AG09319 (cell line): ENCODE measurements at places on chromosomes 12 and 14.

DNA sequence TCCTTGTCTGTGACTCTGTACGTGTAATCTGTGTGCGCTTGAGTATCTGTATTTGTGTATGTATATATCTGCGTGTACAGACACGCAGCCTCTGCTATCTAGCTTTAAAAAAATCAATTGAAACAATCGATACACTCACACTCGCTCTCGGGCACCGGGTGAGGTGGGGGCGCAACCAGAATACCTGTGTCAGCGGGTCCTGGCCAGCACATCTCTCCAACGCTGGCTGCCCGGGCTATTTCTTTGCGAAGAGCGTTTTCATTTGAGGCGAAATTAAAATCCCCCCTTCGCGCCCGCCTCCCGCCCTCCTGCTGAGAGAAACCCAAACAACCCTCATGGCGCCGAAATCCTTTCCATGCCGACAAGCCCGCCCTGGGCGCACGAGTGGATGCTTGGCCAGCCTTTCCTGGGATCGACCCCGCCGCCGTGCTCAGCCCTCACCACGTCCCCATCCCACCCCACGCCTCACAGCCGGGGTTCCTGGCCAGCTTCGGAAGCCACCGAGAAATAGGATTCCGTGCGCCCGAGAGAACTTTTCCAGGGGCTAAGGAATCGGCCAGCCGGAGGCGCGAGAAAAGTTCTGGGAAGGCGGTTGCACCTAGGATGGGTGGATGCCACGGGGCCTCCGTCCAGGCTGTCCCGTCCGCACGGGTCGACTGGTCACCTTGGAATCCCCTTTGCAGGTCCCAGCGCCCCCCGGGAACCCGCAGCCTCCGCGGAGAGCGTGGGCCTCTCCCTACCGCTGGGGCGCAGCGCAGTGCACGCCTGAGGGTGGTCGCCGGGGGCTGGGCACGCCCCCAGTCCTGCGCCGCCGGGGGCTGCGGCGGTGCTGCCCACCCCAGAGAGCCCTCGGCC lies 1.0 kb downstream of the ZDHHC22 start:
- no peak for DNase-seq

GRCh38 chr14:69005432-69006148 lies 26.5 kb upstream of the ACTN1 start:
- DNase-seq = peak; percentile 72

DNA sequence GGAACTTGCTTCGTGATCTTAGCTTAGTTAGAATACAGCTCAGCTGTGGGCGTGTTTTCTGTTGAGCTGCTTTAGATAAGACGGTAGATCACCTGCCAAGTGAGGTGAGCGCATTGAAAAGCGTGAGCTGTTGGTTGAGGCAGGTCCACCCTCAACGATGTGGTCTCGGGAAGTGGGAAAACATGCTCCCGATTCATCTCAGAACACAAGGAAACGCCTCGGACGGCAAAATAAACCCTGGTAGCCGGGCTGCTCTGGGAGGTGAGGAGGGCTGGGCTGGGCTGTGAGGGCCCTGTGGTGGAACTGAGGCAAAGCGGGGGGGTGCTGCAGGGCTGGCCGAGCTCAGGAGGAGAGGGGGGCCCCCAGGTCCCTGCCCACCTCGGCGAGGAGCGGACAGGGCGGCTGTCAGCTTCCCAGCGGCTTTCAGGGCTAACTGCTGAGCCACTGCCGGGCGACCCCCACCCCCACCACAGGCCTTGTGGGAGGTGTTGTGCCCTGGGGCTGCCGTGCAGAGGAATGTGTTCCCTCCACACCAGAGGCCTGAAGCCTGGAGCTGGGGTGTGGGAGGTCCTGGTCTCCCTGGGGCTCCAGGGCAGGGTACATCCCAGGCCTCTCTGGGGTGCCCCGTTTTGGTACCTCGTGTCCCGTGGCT lies 30.7 kb downstream of the NOC4L start:
- no peak for DNase-seq

GRCh38 chr14:68474741-68475140 lies 318.1 kb downstream of the ZFP36L1 start:
- no peak for DNase-seq

DNA sequence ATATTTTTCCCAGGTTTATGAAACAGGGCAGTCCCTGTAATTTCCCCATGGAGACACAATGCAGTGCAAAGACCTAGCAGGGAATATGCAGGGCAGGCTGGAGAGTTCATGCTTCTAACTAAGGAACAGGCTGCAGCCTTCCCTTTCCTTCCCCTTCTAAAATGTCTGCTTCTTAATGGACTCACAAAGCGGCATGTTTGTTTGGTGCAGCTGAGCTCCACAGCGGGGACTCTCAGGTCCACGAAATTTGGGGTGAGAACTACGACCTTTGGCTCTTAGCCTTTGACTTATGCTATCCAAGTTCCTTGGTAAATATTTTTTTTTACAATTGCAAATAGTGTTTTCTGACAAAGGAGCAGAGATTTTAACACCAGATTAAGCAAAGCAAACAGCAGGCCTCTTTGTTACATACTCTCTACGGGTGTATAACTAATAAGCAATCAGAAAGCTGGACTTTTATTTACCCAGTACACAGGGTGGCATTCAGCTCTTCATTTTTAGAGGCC lies 323.6 kb downstream of the ZFP36L1 start:
- DNase-seq = no peak

DNA sequence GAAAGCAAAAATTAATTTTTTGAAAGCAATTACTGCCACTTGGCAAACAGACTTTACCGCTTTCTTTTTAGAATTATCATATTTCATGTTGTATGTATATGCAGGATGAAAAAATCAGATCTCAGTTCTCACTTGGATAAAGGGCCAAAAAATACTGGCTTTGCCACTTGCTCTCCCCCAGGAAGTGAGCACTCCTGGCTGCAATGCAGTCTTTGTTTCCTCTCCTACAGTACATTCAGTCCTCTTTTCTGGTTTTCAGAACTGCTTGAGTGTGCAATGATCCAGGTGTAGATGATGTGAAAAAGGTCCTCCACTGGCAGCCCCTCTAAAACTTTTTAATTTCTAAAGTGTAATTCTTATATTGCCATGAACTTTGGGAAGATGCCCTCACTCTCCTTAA lies 183.4 kb downstream of the SLC25A21 start:
- DNase-seq = no peak

DNA sequence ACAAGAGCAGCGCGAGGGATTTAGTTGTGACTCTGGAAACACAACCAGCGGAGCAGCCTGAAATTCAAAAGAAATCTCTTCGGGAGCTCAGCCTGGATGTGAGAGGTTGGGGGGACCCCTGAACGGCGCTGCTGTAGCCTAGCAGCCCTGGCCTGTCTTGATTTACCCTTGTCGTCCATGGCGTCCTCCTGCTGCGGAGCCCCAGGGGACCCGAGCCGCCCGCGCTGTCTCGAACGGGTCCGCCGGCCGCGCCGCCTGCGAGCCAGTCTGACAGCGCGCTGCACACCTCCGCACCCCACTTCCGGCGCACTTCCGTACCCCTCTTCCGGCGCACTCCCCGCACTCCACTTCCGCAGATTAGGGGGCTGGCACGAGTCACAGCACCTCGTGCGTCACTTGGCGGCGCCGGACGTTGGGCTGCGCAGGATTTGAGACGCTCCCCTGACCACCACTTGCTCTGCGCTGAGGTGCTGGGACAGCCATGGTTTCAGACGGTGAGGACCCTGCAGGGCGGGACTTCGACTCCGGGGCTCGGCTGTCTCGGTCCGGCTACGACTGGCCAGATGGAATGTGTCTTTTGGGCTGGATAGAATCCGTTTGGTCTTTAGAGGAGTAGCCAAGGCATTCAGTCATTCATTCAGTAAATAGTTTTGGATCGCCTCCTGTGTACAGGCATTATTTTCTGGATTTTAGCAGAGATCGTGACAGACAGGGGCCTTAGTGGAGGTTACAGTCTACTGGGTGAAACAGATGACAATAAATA lies at the start of the genes EIF2B1 and GTF2H3:
Gene EIF2B1, minus strand, starts transcription at position 308 of the 763 bp plus-strand sequence. Its CDS starts 129 bp downstream, at position 179.
Gene GTF2H3, plus strand, starts transcription at position 451 of the 763 bp plus-strand sequence. Its CDS starts 31 bp downstream, at position 482.
- peak; percentile 85 for DNase-seq

DNA sequence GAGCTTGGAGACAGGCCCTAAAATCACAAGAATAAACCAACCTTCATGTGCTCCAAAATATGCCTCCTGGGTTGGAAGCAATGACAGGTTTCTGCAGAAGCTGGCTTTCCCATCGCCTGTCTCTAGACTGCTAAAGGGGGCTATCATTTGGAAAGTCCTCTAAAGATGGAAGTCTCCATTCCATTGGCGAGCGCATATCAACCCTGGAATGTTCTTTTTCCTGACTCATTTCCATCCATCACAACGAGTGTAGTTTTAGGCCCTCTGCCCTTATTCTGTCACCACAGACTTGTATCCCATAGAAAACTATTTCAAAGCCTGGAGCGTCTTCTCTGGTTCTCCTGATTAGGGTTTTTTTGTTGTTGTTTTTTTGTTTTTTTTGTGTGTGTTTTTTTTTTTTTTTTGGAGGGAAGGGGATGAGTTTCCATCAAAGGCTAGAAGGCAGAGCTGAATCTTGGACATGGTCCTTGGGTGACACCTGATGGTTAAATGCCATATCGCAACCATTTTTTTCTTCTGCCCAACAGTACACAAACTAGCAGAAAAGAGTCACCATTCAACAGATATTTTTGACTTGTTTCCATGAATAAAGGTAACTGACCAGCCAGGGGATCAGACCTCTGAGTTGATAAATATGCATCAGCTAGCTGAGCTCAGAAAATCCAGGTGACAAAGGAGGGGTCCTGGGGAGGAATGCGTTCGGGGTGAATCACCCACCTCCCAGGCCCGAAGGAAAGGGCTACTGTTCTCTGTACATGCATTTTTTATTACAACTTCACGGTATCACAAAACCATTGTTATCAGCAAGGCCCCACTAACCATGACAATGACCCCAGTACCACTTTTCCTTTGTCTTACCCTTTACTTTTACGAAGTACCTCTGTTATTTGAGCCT lies 40.5 kb downstream of the KCNA5 start:
- no peak for DNase-seq

- no peak for DNase-seq
These were observed 680.5 kb upstream of the NOVA1 start for GRCh38 chr14:27278341-27278740.

- DNase-seq = peak; percentile 28
These were observed 93.5 kb upstream of the CEP83 start for GRCh38 chr12:94553130-94553519.

DNA sequence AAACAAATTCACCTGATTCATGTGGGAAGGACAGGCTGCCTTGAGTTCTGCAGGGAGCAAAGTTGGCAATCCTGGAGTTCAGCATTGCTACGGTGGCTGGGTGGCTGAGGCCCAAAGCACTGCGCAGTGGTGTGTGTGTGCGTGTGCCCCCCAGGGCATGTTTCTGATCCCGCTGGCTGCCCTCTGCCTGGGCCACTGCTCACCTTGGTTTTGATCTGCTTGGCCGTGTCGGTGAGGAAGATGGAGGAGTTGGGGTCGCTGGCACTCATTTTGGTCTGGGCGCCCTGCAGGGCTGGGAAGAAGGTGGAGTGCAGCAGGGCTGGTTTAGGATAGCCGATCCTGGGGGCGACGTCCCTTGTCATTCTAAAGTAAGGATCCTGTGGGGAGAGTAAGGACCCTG lies 19.1 kb downstream of the SLC25A47 start:
- DNase-seq = no peak

GRCh38 chr12:107320929-107321631 lies 227.7 kb upstream of the CRY1 start:
- no peak for DNase-seq

DNA sequence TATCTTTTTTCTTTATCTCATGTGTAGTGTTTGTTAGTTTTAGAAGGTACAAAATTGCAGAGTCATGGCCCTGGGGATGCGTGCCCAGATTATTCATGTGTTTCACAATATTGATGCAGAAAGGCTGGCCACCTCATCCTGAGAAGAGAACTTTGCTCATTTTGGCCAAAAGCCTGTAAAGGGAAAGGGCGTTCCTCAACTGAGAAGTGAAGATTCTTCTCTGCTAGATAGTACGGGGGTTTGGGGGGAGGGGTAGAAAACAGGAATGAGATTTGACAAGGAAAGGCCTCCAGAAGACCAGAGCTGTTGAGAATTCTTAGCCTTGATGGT lies 1.7 kb downstream of the MGST1 start:
- peak; percentile 89 for DNase-seq

DNA sequence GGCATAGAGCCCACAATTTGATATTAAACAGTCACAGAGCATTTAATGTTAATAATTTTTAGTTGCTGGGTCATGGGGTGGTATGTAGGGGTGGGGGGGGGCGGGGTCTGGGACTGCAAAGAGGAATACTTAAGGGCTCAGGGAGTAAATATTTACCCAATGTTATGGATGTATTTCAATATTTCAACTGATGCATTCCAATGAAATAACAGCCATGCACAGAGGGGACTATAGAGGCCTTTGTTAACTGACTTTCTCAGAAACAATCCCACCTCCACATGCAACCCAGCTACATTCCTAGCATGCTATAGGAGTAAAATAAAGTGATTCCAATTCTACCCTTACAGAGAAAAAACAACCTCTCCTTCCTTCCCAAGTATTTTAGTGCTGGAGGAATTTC lies 7.9 kb upstream of the BBS10 start:
- no peak for DNase-seq

DNA sequence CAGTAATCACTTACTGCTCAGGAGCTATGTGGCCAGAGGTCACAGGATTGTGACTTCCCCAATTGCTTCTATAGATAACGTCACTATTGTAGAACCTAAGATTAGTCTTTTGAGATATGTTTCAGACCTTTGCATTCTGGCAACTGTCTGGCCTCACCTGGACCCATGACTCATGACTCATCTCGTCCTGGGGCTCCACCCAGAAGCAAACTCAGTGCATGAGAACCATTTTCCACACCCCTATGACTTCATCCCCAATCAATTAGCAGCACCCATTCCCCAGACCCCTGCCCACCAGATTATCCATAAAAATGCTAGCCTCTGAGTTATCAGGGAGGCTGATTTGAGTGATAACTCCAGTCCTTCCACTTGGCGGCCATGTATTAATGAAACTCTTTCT lies 186.9 kb downstream of the EMP1 start:
- no peak for DNase-seq

- DNase-seq = no peak
These were observed 97.1 kb downstream of the C2CD5 start for GRCh38 chr12:22447223-22447622.

- DNase-seq = no peak
These were observed 54.8 kb downstream of the TUNAR start for GRCh38 chr14:95931384-95931783.

DNA sequence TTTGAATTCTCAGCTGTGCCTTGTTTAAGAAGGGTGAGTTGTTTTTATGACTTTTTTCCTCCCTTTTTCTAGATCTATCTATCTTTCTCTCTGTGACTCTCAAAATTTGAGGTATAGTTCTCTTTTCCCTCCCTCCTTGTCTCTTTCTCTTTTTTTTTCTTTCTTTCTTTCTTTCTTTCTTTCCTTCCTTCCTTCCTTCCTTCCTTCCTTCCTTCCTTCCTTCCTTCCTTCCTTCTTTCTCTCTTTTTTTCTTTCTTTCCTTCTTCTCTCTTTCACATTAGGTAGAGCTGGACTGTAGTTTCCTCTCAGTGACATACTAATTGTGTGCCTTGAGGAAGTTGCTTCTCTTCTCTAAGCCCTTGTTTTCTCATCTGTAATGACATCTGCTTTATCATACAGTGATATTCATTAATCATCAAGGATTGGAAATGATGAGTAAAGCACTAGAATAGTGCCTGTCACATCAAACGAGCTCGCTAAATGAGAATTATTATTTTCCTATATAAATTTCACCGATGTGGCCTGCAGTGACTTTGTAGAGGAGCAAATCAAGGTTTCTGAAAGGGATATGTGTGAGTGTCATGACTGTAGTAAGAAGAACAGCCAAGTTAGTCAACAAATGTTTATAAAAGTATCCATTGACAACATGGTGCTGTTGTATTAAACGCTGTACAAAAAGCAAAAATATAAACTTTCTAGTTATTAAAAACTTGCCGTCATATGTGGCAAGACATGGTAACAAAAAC lies 78.9 kb upstream of the SLC38A2 start:
- no peak for DNase-seq

GRCh38 chr12:107748472-107748871 lies 12.5 kb downstream of the PRDM4 start:
- peak; percentile 14 for DNase-seq
